ENCODE measurements at places on chromosomes 16 and 17. TPM values are rescaled to one million over a fixed set of nuclear protein-coding genes. Genes with fewer than 3 reads are reported as not detected.

Gene MT3
- total RNA-seq: not detected

DNA sequence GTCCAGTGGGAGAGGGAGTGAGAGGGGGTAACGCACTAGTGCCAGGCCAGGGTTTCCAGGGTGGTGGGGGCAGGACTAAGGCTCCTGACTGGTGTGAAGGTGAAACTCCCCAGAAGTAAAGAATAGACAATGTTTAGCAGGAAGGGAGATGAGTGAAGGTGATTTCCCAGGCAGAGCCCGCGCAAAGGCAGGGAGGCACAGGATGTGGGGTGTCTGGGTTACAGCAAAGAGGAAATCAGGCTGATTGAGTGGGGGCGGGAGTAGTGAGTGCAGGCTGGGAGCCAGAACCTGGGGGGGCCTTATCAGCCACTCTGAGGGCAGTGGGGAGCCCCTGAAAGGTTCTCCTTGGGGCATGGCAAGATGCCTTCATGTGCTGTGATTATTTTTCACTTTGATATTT is 167.5 kb downstream of the UTP18 start:
- peak overlapping the region; percentile 12 for H3K4me3 ChIP-seq
- H3K27ac ChIP-seq: no peak overlapping the region
- H3K27me3 ChIP-seq: no peaks in the 10 kb centered on the region
- H3K36me3 ChIP-seq: no peaks in the 10 kb centered on the region

- H3K4me1 ChIP-seq: no peaks in the 10 kb centered on the region
- peaks cover 4% of the 10 kb centered on the region for H3K27me3 ChIP-seq
- H3K36me3 ChIP-seq: no peaks in the 10 kb centered on the region
- no peak overlapping the region for H3K27ac ChIP-seq
Measured at GRCh38 chr16:49822649-49823370, 33.1 kb downstream of the ZNF423 start.

DNA sequence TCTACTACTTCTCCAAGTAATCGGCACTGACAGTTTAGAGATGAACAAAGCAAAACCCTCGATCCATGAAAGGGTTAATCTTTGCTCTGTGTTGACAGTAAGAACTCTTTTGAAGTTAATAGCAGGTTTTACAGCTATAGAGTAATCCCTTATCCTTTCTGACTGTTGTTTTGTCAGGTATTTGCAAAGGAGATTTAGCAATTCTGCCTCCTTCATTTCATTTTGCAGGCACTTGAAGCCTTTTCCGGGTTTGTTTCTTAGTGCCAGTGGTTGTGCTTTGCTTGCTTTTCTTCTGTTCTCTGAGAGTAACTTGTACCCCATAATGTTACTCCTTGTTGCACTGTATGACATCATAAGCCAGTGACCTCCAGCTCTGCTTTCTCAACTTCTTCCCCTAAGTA is 64.5 kb downstream of the TANGO6 start:
- no peak overlapping the region for H3K27ac ChIP-seq
- peaks cover 20% of the 10 kb centered on the region for H3K36me3 ChIP-seq
- H3K4me1 ChIP-seq: no peaks in the 10 kb centered on the region

DNA sequence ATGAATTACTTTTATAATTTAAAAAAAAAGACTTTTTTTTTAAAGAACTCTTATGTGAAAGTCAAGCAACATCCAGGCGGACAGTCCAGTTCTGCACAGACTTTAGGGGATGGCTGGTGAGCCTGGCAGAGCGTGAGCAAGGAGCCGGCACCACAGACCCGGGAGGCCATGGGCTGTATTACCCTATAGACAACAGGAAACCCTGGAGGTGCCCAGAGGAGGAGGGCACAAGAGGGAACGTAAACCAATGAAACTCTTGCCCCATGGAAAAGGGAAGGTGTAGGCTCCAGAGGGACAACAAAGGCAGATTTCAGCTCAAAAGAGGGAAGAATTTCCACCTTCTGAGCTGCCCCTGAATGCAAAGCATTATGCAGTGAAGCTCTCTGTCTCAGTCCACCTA is 25.5 kb upstream of the RPH3AL start:
- no peak overlapping the region for H3K27ac ChIP-seq
- no peaks in the 10 kb centered on the region for H3K36me3 ChIP-seq
- H3K4me3 ChIP-seq: no peak overlapping the region
- H3K4me1 ChIP-seq: no peaks in the 10 kb centered on the region

- no peak overlapping the region for H3K27ac ChIP-seq
- H3K27me3 ChIP-seq: no peaks in the 10 kb centered on the region
- no peak for DNase-seq
Measured at GRCh38 chr17:13626703-13627102, 25.0 kb upstream of the HS3ST3A1 start.

GRCh38 chr17:69605571-69605970 is 191.1 kb downstream of the MAP2K6 start:
- H3K4me1 ChIP-seq: peaks cover 6% of the 10 kb centered on the region
- no peaks in the 10 kb centered on the region for H3K36me3 ChIP-seq
- H3K4me3 ChIP-seq: no peak overlapping the region
- H3K27me3 ChIP-seq: no peaks in the 10 kb centered on the region
